ENCODE measurements at places on chromosomes 6 and 20.
A peak's percentile ranks its signal among the peaks of the same experiment; 100 is the strongest.

DNA sequence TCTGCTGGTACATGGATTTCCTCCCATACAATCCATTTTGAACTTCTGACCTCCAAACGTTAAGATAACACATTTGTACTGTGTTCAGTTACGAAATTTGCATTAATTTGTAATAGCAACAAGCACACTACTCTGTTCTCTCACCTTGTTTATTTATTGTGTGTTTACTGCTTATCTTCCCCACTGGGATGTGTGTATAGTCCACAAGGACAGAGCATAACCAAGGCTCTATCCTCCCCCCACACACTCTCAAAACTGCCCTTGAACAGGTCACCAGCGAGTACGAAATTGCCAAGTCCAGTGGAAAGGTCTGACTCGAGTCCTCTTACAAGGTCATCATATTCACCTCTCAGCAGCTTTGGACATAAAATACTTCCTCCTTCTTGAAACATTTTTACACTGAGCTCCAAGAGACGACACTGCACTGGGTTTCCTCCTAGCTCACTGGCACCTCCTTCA is 18.6 kb downstream of the ADTRP start:
- H3K4me1 ChIP-seq = peaks cover 8% of the 10 kb centered on the region
- no peak for DNase-seq
- H3K36me3 ChIP-seq = no peaks in the 10 kb centered on the region

DNA sequence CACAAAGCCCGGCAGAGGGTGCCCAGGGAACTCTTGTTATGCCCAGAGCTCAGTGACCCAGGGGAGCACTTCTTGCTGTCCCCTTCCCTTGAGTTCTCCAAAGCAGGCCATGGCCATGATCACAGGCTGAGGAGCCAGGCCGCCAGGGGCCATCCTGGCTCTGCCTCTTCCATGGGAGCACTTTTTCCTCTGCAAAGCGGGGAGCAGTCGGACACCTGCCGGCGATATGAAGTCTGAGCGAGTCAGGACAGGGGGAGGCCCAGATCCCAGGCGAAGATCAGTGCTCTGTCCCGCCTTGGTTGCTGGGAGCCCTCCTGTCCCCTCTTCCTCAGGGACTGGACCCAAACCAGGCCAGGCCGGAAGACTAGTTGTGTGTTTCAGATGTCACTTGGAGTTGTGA is 67.9 kb downstream of the TCP11 start:
- no peaks in the 10 kb centered on the region for H3K36me3 ChIP-seq
- H3K27me3 ChIP-seq = no peaks in the 10 kb centered on the region
- H3K4me3 ChIP-seq = no peak overlapping the region
- no peaks in the 10 kb centered on the region for H3K4me1 ChIP-seq
- no peak overlapping the region for H3K27ac ChIP-seq

- no peak overlapping the region for H3K27ac ChIP-seq
- DNase-seq = no peak
- peaks cover 51% of the 10 kb centered on the region for H3K27me3 ChIP-seq
- H3K4me1 ChIP-seq = peaks cover 4% of the 10 kb centered on the region
- no peaks in the 10 kb centered on the region for H3K36me3 ChIP-seq
Observed at GRCh38 chr20:1490643-1491195, 501 bp downstream of the SIRPB2 start.

- no peaks in the 10 kb centered on the region for H3K36me3 ChIP-seq
- H3K27ac ChIP-seq = peak overlapping the region; percentile 94
- peaks cover 41% of the 10 kb centered on the region for H3K4me1 ChIP-seq
- no peak for DNase-seq
- peak overlapping the region; percentile 61 for H3K4me3 ChIP-seq
- H3K27me3 ChIP-seq = no peaks in the 10 kb centered on the region
Observed at GRCh38 chr6:138818496-138819194, 22.8 kb downstream of the ECT2L start.

DNA sequence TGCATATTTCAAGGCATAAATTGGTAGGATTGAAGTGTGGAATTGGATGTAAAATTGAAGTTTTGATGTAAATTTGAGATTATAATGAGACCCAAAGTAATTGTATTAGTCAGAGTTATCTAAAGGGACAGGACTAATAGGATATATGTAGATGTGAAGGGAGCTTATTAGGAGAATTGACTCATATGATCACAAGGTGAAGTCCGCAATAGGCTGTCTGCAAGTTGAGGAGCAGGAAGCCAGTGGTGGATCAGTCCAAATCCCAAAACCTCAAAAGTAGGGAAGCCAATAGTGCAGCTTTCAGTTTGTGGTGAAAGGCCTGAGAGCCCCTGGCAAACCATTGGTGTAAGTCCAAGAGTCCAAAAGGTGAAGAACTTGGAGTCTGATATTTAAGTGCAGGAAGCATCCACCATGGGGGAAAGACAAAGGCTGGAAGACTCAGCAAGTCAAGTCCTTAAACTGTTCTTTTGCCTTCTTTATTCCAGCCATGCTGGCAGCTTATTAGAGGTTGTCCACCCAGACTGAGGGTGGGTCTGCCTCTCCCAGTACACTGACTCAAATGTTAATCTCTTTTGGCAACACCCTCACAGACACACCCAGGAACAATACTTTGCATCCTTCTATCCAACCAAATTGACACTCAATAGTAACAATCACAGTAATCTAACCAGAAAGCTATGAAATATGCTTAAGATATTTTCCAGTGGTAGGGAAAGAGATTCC is 442.6 kb upstream of the PTCHD4 start:
- no peak overlapping the region for H3K27ac ChIP-seq
- no peak for DNase-seq
- H3K27me3 ChIP-seq = no peaks in the 10 kb centered on the region
- no peaks in the 10 kb centered on the region for H3K36me3 ChIP-seq
- no peak overlapping the region for H3K4me3 ChIP-seq

- no peak for DNase-seq
- peaks cover 63% of the 10 kb centered on the region for H3K36me3 ChIP-seq
- H3K4me3 ChIP-seq = peak overlapping the region; percentile 93
Observed at GRCh38 chr6:31734247-31734820, 2.0 kb downstream of the CLIC1 start.

DNA sequence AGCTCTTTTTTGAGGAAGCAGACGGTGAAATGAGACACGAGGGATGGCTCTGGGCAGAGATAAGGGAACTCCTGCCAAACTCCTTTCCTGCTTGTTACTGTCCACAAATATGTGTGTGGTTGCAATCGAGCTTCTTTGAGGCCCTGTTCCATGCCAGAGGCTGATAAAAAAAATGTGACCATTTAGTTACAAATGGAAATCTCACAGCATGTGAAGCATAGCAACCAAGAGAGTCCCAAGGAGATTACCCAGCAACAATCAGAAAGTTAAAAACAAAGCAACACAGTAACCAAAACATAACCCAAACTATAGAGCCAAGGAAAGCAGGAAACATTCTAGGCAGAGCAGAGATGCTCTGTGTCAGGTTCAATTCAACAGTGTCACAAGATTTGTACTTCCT is 35.4 kb upstream of the HMGN3 start:
- no peak overlapping the region for H3K4me3 ChIP-seq
- DNase-seq = no peak
- peaks cover 2% of the 10 kb centered on the region for H3K27me3 ChIP-seq
- H3K36me3 ChIP-seq = no peaks in the 10 kb centered on the region

GRCh38 chr6:131015630-131016263 is 47.3 kb downstream of the EPB41L2 start:
- no peaks in the 10 kb centered on the region for H3K36me3 ChIP-seq
- H3K4me1 ChIP-seq = no peaks in the 10 kb centered on the region
- no peaks in the 10 kb centered on the region for H3K27me3 ChIP-seq
- no peak overlapping the region for H3K4me3 ChIP-seq
- no peak overlapping the region for H3K27ac ChIP-seq
- no peak for DNase-seq

DNA sequence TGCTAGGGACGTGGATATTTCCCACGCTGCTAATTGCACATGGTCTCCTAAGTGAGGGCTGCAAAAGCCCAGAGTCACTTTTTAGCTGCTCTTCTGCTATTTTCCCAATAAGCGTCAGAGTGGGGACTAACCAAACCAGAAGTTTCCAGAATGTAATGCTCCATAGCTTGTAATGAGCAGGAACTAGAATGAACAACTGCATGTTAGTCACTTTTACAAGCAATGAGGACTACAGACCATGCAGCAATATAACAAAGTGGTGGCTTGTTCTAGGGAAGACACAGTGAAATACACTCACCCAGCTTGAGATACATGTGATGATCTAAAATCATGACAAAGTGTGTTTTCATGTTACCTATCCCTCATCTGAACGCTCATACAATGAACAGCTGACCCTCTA is 314.1 kb upstream of the SGK1 start:
- H3K36me3 ChIP-seq = no peaks in the 10 kb centered on the region
- no peak overlapping the region for H3K4me3 ChIP-seq
- peaks cover 33% of the 10 kb centered on the region for H3K4me1 ChIP-seq
- H3K27me3 ChIP-seq = peaks cover 10% of the 10 kb centered on the region
- DNase-seq = no peak

DNA sequence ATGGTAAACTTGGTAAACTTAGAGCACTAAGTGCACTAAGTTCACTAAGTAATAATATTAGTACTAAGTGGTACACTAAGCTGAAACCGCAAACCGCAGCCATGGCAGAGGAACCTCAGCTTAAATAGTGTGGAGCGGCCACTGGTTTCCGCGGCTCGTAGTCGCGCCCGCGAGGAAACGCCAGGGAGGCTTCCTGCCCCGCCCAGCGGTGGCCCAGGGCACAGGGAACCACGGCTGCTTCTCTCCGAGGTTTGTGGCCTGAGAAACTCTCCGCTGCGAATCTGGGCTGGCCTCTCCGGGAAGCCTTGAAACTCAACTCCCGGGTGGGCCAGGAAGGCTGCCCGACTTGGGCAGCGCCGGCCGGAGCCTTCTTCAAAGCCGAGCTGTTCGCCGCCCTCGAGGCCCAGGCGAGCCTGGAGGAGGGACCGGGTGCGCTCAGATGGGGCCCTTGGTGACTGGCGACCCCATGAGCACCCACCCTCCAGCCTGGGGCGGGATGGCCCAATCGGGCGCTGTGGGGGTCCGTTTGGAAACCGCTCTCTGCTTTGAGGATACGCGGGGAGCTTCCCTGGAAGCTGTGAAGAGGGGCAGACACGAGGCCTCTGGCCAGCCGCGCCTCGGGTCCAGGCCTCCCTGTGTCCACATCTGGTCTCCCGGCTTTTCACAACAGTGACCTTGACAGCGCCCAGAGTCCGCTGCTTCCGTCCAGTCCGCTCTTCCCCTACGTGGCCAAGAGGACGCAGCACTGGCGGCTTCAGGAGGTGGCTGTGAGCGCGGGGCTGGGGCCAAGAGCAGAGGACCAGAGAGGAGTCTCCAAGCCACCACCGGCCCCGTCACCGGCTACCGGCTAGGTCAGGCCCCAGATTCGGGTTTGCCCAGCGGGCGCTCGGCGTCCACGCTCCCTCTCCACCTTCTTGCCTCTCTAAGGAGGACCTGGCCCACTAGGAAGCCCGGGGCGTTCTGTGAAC is 25.4 kb upstream of the HLA-E start:
- peaks cover 90% of the 10 kb centered on the region for H3K27me3 ChIP-seq
- DNase-seq = peak; percentile 57
- H3K36me3 ChIP-seq = peaks cover 3% of the 10 kb centered on the region

DNA sequence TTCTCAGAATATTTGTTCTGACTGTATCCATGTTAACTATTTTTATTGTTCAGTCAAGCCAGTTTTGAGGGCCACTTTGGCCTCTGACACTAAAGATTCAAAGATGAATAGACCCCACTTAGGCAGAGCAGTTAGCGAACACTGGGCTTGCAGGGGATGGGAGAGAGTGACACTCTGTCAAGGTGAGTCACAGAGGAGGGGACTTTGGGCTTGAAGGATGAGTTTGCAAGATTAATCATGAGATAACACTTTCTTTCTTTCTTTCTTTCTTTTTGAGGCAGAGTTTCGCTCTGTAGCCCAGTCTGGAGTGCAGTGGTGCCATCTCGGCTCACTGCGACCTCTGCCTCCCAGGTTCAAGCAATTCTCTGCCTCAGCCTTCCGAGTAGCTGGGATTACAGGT is 46.4 kb downstream of the SPATA2 start:
- no peak for DNase-seq
- H3K27me3 ChIP-seq = no peaks in the 10 kb centered on the region
- H3K27ac ChIP-seq = no peak overlapping the region
- peaks cover 41% of the 10 kb centered on the region for H3K36me3 ChIP-seq
- H3K4me3 ChIP-seq = no peak overlapping the region

GRCh38 chr20:45318948-45319347 is 10.8 kb upstream of the MATN4 start:
- H3K4me1 ChIP-seq = peaks cover 32% of the 10 kb centered on the region
- no peaks in the 10 kb centered on the region for H3K36me3 ChIP-seq
- DNase-seq = no peak
- peaks cover 22% of the 10 kb centered on the region for H3K27me3 ChIP-seq
- H3K27ac ChIP-seq = peak overlapping the region; percentile 64

DNA sequence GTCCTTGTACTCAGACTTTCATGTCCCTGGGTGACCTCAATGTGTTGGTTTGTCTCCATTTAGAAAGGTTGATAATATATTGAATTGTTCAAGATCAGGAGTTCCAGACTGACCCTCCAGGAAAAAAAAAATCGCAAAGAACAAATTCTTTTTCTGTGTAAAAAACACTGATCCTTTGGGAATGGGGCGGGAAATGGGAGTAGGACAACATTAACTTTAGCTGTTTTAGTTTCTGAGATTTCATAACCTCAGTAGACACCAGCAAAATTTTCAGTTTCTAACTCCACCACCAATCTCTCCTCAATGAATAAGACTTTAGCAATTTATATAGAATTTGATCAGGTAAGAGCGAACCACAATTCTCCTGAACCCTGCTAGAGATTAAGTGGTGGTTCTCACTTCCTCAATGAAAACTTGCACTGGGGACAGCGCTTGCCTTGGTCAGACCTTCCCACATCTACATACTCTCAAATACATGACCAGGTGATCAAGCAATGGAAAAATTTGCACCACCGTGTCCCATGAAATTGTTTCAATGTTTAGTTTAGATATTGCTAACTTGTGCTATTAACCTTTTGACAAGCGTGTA is 231.2 kb upstream of the PLN start:
- no peak overlapping the region for H3K4me3 ChIP-seq
- no peaks in the 10 kb centered on the region for H3K36me3 ChIP-seq
- H3K27ac ChIP-seq = no peak overlapping the region
- no peak for DNase-seq

DNA sequence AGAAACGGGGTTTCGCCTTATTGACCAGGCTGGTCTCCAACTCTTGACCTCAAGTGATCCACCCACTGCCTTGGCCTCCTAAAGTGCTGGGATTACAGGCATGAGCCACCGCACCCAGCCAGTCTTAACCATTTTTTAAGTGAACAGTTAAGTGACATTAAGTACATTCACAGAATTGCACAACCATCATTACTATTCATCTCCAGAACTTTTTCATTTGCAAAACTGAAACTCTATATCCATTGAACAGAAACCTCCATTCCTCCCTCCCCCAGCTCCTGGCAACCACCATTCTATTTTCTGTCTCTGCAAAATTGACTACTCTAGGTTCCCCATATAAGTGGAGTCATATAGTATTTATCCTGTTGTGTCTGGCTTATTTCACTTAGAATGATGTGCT is 59.7 kb downstream of the PLCB4 start:
- no peak overlapping the region for H3K27ac ChIP-seq
- H3K36me3 ChIP-seq = no peaks in the 10 kb centered on the region
- no peaks in the 10 kb centered on the region for H3K4me1 ChIP-seq
- DNase-seq = no peak
- no peaks in the 10 kb centered on the region for H3K27me3 ChIP-seq
